ENCODE measurements at places on chromosomes 12 and 14.
A peak's percentile ranks its signal among the peaks of the same experiment; 100 is the strongest.

DNA sequence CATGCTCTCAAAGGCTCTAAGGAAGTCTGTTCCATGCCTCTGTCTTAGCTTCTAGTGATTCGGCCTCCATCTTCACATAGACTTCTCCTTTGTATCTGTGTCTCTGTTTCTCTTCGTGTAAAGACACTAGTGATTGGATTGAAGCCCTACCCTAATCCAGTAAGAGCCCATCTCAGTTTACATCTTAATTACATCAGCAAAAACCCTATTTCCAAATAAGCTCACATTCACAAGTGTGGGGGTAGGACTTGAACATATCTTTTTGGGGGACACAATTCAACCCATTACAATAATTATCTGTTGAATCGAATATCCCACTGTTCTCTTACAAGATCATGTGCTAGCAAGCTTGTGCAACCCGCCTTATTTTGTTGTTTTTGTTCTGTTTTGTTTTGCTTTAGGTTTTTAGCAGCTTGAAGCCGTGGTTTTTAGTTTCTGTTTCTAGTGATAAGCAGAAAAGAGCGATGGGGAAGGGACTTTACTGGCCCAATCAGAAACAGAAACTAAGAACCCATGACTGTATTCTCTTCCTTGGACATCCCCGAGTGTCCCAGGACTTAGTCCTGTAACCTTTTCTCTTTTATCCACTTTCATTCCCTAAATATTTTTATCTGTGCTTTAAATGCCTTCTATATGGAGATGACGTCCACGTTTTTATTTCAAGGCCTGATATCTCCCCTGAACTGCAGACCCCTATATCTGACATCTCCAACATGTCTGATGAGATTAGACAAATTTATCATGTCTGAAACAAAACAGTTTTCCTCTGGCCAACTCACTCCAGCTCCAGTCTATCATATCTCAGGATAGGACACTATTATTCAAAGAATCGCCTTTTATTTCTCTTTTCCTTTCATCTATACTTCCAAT, 353.0 kb downstream of the CCDC91 start:
- DNase-seq, result no peak

DNA sequence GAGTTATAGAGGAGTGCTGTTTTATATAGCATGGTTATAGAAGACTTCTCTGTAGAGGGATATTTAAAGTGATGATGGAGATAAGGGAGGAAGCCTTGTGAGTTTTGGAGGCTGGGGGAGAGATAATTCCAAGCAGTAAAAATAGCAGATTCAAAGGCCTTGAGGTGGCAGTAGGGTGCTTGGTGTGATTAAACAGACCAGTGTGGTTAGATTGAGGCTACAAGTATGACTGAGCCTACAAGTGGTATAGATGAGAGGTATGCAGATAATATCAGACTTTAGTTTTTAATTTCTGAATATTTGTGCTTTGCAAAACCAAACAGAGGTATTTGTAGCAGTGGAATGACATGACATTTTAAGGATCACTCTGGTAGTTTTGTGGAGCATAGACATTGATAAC, 20.3 kb downstream of the FANCM start:
- DNase-seq, result no peak

DNA sequence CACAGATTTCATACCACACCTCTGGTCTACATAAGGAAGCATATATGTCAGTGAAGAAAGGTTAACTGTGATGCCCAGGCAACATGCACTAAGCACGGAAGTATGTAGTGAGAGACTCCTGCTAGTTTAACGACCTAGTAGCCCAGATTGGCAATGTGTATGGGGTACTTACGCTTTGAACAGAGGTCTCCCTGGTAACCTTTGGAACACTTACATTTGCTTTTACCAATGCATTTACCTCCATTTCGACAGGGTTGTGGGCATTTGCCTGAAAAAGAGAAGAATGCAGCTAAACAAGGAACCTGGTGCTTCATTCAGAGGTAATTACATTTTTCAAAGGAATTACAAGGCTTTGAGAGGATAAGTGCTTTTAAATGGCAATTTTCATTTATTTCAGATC, 65.2 kb downstream of the WIF1 start:
- no peak for DNase-seq

DNA sequence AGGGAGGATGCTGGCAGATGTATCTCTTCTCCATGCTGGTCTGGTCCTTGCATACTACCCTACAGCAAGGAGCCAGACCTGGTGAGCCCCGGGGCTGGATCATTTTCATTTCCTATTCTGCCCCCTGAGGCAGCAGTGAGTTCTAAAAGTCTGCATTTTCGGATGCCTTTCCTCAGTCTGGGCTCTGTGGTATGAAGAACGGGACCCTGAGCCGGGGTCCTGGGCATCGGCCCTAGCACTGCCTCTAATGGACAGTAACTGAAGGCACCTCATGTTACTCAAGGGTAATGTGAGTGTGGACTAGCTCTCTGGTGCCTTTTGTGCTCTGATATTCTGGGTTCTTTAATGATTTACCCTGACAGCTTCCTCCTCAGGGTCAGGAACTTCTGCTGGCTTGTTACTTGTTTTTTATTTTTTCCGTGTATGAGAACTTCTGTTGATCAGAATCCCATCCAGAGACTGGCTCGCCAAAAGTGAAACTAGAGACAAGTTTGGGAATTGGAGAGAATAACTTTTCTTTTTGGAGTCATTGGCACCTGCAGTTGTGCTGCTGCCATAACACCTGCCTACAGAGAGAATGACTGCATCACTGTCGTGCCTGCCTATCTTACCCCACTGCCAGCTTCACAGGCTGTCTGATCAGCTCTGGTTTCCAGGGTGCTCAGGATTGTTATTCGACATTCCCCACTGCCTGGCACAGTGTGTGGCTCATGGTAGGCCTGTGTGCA, 62.3 kb downstream of the SUSD6 start:
- DNase-seq, result no peak

DNA sequence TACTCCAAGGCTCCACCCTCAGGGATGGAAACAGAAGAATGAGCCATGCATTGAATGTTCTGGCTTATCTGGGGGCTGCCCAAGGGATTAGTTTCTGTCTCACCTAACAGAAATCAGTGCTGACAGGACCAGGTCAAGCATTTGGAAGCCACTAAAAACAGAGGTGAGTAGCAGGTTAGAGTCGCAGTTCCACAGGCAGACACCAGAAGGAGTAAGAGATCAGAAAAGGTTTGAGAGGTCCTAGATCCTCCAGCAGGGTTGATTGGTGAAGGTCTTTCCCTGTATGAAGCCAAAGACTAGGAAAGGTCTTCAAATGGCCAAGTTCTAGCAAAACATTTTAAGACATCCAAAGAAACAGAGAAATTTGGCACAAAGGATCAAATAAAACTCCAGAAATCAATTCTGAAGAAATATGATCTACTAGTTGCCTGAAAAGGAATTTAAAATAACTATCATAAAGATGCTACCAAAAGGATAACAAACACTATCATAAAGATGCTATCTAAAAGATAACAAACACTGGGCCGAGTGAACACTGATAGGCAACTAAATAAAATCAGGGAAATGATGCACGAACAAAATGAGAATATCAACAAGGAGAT, 19.5 kb upstream of the TTC9 start:
- DNase-seq, result peak; percentile 91

DNA sequence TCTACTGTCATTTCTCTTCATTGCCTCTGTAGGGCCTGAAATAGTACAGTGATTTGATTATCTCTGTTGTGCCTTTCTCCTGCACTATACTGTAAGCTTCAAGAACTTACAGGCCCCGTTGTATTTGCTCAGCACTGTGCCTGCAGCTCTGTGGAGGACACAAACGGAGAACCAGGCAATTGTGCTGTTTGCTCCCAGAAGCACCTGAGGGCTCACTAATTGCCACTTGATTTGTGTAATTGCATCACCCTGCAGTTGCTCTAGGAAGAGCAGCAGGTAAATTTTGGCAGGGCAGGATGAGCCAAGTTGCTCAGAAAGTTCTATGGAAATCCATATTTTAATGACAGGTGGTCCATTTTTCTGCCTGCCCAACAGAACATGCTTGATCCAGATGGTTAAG, 11.6 kb upstream of the KRT82 start:
- no peak for DNase-seq

- DNase-seq, result no peak
These were observed 26.2 kb downstream of the EVL start for GRCh38 chr14:100091386-100091785.

GRCh38 chr14:87971010-87971409, 22.0 kb downstream of the GALC start:
- DNase-seq, result no peak

- no peak for DNase-seq
These were observed 37.8 kb upstream of the NAA30 start for GRCh38 chr14:57352396-57353170.

DNA sequence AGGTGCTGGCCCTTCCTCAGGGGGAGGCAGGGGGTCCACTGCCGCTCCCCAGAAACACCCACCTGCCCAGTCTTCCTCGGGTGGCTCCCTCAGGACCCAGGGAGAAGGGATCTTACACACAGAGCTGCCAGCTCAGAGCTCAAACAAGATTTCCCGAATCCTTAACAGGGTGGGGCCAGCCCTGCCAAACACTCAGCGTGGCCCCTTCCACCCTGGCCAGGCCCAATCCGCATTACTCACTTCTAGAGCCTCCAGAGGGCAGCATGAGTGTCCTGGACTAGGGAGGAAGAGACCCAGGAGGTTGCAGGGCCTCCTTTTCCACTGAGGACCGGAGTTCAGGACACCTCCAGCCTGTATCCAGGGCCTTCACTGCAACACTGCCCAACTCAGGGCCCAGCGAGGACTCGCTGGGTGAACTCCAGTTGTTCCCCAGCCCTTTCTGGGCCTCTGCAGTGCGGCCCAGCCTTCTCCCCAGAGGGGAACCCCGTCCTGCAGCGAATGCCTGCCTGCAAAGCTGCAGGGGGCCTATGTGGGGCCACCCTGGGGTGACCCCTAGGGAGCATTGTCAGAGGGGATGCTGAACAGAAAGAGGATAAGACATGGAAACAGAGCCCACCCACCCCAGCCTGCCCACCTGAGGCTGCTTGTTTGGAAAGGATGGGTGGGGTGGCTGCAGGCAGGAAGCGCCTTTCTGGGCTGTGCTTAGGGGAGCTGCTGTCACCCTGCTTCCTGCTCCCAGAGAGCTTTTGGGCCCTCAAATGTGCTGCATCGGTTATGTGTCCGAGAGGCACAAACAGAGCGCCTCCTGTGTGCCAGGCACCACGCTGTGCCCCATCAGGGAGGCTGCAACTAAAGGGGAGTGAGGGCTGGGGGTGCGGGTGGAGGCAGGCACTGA, 43.8 kb downstream of the CCNK start:
- DNase-seq, result peak; percentile 81

DNA sequence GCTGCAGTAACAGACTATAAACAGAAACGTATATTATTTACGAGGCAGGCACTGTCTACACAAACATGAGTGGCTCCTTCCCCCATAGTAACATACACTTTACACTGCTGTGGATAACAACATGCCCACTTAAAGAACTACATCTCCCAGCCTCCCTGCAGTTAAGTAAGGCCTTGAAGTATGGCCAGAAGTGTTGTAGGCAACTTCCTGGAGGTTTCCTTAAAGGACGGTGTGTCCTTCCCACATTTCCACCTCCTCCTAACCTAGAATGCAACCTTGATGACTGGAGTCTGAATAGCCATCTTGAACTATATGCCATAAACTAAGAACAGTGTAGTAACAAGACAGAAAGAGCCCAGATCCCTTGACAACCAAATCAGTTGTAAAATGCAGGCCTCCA, 20.3 kb downstream of the MED13L start:
- DNase-seq, result no peak

DNA sequence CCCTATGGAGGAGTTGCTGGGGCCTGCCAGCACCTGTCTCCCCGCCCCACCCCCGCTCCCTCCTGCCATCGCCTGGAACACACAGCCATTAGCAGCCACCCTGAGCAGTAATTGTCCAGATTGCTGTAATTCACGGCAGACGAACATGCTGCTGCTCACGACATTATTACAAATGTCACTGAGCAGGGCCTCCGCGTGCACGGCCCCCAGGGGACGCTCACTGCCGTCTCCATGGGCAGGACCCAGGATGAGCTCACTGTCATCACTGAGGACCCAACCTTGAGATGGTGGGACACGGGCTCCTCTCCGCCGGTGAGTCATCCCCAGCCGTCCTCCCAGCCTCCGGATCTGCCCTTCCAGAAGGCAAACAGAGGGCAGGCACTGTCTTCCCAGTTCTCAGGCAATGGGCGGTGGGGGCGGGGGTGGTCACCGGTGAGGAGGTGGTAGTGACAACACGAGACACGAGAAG, 100.4 kb downstream of the RFLNA start:
- DNase-seq, result no peak

GRCh38 chr14:96117101-96117897, 78.1 kb downstream of the C14orf132 start:
- no peak for DNase-seq

DNA sequence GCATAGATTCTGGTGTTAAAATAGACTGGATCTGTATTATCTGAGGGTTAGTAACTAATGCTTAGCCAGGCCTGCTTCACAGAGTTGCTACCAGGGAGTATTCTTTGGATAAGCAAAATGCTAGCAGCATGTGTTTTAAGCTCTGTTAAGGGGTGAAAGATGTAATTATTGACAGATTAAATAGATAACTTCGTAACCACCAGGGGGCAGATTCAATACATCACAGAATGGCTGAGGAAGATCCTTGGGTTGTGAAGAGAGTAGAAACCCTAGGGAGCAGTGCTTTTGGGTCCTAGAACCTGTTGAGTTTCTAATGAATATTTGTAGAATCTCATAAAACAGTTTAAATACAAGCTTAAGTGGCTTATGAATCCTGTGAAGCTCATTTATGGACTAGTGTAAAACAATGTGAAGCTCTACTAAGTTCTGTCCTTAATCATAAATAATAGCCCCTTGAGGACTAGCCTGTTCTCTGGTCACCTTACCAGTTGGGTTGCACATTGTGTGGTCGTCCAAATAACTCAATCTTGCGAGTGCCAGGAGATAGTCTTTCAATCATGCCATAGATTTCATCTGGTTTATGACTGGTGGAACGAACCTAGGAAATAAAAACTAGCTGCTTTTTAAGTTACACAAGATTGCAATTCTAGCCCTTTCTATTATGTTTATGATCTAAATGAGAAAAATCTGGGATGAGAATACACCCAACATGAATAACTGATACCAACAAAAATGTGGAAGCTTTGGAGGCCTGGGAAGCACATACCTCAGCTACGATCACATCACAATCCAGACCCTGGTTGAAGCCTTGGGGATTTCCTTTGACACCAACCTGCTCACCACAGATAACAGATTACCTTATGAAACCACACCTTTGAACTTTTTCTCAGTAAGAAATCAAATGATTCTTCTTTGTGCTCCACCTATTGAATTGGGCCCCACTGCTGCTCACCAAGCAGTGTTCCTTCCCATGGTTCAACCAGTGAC, 12.3 kb downstream of the METTL3 start:
- DNase-seq, result peak; percentile 54
